ENCODE measurements at places on chromosomes 12 and 14.

DNA sequence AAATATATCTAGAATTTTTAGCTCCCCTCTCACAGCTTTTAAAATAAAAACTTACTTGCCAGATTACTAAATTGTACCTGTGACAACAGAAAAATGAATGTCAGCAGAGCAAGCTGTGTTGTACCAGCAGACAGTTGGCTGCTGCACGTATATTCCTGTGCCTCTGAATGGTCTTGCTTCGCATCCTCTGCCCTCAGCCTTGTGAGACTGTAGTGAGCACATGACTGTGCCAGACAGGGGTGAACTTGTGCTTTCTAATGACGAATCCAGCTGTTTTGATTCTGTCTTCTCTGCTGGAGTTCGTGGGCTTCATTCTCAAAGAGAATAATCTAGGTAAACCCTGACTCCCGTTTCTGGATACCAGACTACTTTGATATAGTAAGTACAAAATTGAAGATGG, 58.3 kb upstream of the FRMD6 start:
- no peak for DNase-seq

DNA sequence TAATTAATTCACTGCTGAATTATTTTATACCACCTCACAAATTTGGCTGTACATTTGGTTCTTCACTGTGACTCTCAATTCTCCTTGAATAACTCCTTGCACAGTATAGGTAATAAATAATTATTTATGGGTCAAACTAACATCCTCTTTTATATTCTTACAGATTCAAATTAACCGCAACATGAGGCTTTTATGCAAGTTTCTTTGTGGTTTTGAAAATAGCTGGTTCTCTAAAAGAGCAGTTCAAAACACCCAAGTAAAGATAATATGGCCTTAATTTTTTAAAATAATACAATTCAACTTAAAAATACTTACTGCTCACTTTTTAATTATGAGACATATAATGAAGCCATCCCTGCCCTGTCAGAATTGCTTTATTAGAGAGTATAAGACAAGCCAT, 12.9 kb upstream of the TRIM9 start:
- DNase-seq, result no peak

- DNase-seq, result no peak
Observed at GRCh38 chr14:61566537-61567225, 128.6 kb upstream of the HIF1A start.

GRCh38 chr12:41465526-41465925, 277.4 kb downstream of the PDZRN4 start:
- DNase-seq, result no peak

DNA sequence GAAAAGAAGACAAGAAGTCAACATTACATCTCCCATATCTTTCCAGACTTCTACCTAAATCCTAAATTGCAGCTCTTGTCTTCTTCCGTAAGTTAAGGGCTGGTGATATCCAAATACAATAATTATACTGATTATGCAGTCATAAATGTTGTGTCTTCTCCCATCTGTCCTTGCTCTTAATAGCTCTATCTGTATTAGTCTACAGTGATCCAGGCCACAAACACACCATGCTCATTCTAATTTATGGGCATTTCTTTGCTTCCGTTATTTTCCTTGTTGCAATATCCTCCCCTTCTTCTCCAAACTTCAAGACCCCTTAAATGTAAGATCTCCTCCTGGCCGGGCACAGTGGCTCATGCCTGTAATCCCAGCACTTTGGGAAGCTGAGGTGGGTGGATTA, 3.7 kb upstream of the MDP1 start:
- DNase-seq, result no peak

GRCh38 chr12:129049917-129050316, 196.6 kb downstream of the GLT1D1 start:
- no peak for DNase-seq

DNA sequence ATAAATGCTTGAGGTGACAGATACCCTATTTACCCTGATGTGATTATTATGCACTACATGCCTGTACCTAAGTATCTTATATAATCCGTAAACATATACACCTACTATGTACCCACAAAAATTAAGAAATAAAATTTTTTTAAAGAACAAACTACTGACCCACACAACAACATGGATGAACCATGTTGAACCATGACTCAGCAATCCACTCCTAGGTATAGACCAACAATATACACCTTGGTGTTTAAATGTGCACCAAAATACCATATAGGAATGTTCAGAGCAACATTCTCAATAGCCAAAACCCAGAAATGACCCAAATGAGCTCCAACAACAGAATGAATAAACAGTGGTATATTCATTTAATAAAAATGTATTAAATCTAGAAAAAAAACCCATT, 245.1 kb downstream of the GXYLT1 start:
- DNase-seq, result no peak

GRCh38 chr12:98651328-98651727, 6.2 kb downstream of the APAF1 start:
- DNase-seq, result no peak

GRCh38 chr14:89566644-89567415, 149.8 kb upstream of the FOXN3 start:
- DNase-seq, result no peak

DNA sequence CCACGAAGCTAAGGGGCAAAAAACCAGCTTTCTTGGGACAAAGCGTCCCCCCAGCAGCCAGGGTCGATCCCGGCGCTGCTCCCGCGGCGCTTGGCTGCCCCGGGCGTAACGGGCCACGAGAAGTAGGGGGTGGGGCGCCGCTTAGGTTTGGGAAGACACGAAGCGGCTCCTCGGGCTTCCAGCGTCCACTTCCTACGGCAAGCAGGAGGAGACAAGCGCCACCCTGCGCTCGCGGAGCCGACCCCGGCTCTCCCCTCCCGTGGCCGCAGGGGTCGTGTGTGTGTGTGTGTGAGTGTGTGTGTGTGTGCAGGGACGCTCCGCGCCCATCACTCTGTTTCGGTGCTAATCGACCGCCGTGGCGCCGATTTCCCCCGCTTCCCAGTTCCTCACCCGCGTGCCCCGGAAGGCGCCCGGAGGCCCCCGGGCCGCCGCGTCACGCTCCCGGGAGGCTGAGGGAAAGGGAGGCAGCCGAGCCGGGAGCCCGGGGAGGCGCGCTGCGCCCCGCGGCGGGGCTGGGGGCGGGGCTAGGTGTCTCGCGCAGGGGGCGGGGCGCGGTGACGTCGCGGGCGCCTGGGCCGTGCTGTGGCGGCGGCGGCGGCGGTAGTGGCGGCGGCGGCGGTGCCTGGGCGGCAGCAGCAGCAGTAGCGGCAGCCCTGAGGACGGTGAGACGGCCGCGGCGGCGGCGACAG, at the start of gene ERC1:
ERC1 (plus strand) TSS at position 563 of the 689 bp plus-strand sequence. CDS start 36,681 bp downstream, outside the sequence.
- peak; percentile 85 for DNase-seq

DNA sequence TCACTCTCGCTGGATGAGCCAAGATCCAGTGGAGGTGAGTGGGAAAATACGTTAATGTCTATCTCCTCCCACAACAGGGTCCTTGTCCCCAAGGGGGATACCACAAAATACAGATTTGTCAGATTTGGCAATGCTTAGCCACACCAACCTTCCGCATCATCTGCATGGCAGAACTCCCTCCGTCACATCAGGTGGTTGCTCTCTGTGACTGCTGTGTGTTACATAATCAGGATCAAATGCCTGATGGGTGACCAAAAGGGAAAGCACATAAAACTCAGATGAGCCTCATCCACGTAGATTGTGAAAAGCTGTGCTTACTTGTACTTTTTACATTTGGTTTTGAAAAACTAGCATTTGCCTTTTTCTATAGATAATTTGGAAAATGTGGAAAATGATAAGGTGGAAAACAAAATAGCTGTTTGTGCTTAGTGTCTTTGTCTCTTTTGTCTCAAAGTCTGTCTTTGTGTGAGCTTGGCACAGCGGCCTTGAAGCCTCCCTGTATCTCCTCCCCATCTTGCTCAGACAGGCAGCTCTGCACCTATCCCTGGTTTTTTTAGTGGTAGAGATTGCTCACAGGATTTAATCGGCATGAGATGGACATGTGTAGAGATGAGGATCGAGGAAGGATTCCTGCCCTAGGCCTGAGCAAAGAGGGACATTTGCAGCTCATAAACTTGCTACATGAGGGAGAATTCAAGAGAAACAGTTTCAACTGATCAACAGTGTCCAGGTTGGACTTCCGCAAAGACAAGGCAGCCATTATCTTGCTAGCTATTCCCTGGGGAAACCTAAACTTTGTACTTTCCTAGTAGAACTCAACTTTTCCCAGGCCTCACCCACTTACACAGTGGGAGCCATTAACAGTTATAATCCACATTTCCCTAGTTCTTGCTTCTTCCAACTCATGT, 3.6 kb upstream of the FGF6 start:
- no peak for DNase-seq

GRCh38 chr12:125311050-125311449, 245.8 kb downstream of the AACS start:
- DNase-seq, result no peak

GRCh38 chr14:26577711-26578110, 20.1 kb downstream of the NOVA1 start:
- DNase-seq, result no peak

- DNase-seq, result no peak
Observed at GRCh38 chr12:124605150-124605882, 37.9 kb upstream of the NCOR2 start.

- no peak for DNase-seq
Observed at GRCh38 chr12:29439506-29439905, 58.0 kb downstream of the OVCH1 start.

DNA sequence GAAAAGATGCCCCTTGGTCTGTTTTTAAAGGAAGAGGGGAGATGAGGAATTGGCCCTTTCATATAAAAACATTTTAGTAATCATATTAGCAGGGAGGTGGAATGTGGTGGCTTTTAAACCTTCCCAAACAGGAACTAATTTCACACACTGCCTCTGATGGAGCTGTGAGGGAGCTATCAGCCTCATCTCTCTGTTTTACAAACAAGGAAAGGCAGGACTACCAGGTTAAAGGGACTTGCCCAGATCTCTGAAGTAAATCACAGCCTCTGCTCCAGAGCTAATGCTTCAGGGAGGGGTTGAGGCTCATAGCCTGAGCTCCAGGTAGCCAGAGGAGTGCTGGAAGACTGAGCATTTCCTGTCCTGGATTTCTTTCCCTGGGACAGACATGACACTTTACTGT, 1.1 kb upstream of the BMP4 start:
- no peak for DNase-seq

DNA sequence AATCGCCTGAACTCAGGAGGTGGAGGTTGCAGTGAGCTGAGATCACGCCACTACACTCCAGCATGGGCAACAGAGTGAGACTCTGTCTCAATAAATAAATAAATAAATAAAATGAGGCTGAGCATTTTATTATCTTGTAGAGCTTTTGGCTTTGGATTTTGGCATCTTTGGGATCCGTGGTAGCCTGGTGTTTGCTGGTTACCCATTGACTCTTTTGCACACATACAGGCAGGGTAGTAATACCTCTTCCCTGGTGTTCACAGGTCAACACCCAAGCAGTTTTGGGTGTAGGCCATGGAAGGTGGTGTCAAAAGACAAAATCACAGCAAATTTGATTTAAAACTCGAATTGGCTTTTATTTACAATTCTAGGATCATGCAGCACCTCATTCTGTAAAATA, 27.8 kb downstream of the ACACB start:
- no peak for DNase-seq

DNA sequence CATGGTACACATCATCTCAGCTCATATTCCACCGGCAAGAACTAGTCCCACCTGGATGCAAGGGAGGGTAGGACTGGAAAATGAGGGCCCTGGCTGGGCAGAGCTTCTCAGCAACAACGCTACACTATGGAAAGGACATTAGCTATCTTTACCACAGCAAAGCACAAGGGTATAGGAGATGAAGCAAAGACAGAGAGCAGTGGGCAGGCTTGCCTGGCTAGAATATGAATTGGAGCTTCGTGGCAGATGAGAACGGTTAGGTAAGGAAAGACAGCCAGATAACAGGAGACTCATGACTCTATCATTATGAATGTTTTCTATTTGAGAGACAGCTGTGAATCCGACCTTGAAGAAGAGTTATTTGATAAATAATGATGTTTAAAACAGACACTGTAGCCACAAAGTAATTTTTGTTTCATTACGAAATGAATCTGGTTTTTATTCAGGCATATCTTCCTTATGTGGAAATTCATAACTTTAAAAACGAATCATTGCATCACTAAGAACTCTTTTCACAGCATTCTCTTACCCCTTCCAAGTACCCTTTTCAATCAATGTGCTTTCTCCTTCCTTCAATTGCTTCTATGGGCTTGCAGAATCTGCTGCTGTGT, 59.1 kb upstream of the PCED1B start:
- no peak for DNase-seq

DNA sequence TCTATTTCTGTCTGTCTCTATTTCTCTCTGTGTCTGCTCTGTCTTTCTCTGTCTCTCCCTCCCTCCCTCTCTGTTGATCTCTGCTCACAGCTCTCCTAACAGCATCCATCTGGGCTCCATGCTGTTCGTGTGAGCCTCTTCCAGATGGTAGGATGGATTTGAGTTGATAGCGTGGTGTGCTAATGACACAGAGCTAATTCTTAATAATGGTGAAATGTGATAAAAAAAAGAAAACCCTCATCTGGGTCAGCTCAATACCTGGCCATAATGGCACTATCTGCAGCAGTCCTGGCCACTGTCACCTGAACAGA, 96.4 kb downstream of the AACS start:
- DNase-seq, result no peak

DNA sequence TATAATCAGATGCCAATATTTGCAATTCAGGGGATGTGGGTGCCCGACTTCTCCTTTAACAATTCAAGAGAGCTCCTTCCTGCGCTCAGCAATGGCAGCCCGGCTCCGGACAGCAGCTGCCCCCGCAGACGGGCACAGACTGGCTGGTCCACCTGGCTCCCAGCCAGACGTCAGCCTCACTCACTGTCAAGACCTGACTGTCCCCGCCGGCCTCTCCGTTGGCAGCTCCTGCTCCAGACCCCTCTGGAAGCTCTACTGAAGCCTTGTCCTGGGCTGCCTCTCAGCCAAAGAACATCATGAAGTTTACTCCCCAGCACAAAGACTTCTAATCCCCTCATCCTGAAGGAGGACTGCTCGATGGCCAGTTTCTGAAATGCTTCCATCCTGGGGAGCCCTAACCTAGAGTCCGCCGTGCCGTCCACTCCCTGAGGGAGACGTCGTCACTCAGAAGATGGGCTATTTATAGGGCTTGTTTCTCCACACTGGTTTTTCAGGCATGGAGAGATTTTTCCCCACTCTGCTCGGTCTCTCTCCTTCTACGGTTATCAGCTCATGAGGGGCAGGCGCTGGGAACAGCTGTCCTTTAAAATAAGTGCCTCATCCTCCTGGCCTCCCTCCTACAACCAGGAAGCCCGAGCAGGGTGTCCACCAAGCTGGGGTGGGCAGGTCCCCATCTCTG, 126.2 kb downstream of the RFLNA start:
- peak; percentile 68 for DNase-seq
